ENCODE measurements at places on chromosomes 12 and 14.

- no peak for DNase-seq
Measured at GRCh38 chr12:65787056-65787865, 37.0 kb upstream of the HMGA2 start.

DNA sequence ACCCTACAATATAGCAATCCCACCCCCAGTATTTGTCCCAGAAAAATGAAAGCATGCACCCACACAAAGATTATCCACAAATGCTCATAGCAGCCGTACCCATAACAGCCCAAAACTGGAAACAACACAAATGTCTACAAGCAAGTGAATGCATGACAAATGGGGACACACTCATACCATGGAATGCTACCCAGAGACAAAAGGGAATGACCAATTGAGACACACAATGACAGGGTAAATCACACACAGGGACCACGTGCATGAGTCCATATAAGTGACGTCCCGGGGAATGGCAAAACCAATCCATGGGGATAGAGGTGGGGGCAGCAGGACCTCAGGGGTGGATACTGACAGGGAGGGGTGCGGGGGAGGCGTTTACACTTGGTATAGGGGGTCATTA, 33.4 kb downstream of the SCARB1 start:
- DNase-seq = no peak

GRCh38 chr12:40104461-40105264, 1.2 kb downstream of the SLC2A13 start:
- no peak for DNase-seq

GRCh38 chr14:63860146-63860545, 7.3 kb downstream of the SYNE2 start:
- DNase-seq = no peak

- peak; percentile 60 for DNase-seq
Measured at GRCh38 chr14:42224053-42224888, 617.6 kb downstream of the LRFN5 start.

DNA sequence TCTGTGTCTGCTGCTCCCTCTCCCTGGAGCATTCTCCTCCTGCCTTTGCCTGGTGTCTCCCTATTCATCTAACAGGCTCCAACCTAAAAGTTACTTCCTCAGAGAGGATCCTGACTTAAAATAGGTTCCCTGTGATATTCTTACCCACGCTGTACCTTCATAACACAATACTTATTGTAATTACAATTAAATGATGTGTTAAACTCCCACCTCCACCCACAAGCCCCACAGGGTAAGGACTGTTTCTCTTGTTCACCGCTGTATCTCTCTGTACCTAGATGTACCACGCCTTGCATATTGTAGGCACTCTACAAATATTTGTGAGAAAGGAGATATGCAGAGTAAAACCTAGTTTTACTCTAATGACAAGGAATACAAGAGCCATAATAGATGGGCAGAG, 5.0 kb downstream of the HEBP1 start:
- DNase-seq = no peak

DNA sequence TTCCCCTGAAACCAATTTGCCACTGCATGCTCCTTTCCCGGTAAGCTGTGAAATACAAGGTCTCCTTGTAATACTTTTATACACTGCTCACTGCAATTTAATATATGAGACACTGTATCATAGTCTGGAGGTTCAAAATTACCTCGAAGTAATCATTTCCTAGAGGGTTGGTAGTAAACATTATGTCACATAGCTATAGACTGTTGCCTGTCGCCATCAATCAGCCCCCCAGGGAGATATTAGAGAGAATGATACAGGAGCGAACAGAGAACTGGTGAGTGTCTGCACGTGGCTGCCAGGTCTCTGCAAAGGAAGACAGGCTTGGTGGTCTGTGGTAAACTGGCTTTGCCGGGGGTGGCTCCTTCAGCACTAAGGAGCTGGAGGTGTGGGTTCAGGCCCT, 165.5 kb upstream of the WSCD2 start:
- DNase-seq = no peak

- no peak for DNase-seq
Measured at GRCh38 chr12:39378341-39378740, 64.6 kb downstream of the KIF21A start.

DNA sequence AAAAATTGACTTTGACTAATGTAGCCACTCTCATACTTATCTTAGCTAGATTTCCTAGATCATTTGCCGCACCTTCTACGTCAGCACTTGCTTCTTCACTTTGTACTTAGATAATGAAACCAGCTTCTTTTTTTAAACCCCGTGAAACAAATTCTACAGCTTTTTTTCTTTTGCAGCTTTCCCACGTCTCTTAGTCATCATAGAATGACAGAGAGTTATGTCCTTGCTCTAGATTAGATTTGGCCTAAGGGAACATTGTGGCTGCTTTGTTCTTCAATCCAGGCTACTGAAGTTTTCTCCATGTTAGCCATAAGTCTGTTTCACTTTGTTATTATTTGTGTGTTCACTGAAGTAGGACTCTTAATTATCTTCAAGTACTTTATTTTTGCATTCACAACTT, 94.9 kb downstream of the SLCO1A2 start:
- no peak for DNase-seq

- DNase-seq = no peak
Measured at GRCh38 chr14:26867171-26867757, 269.4 kb upstream of the NOVA1 start.

DNA sequence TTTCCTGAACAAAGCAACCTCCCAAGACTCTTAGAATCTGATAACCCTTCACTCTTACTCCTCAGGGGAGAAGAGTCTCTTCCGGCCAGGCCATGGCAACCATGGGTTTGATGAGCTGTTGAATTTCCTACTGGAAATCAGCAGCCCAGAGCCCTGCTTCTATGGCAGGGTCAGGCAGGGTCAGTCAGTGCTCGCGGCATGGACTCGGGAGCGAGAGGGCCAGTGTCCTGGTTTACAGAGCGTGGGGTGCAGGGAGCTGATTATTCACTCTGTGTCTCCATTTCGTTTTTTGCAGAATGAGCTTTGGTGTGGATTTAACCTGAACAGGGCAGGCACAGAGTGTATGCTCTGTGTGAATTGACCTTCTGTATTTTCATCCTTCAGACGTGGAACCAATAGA, 340.6 kb upstream of the SFSWAP start:
- no peak for DNase-seq

GRCh38 chr12:89622115-89622514, 86.5 kb downstream of the ATP2B1 start:
- no peak for DNase-seq

DNA sequence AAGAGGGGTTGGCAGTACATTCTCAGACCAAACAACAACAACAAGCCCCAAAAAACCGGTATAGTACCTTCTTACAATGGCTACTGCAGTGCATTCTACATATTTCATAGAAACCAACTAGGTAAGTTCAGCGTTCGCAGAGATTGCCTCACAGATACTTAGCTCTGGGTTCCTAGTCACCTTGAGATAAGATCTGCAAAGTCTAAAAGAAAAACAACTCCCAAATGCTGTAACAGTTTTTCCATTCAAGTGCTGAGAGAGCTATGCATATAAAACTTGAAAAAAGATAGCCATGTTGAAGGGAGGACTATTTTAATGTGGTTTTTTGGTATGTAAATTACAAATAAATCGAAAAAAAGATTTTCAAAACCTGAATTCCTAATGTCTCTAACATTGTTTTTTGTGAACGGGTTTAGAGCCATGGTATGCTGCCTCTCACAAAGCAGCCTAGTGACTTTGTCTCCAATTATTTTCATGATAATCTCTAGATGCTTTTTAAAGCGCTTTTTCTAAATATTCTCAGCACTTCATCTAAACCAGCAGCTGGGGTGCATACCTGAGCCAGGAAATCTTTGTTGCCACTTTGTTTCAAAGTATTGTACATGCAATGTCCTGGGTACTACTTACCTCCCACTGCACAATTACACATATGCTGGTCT, 56.6 kb upstream of the CRACR2A start:
- no peak for DNase-seq

- peak; percentile 86 for DNase-seq
Measured at GRCh38 chr12:12704593-12705230, 8.7 kb upstream of the GPR19 start.

- no peak for DNase-seq
Measured at GRCh38 chr12:104805186-104805585, 152.9 kb downstream of the SLC41A2 start.

DNA sequence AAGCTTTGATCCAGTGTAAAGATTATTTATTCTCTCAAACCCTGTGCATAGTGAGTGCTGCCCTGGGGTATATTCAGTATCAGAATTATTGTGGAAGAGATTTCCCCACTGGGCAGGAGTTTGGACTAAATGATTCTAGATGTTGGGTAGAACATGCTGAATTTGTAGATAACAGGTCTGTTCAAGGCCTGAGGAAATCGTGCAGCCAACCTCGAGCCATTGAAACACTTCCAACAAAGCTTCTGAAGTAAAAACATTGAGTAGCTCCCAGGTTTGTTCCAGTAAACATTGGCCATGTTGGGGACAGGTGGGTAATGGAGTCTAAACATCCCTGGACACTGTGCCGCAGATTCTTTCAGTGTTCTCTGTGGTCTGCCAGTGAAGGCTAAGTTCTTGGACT, 87.5 kb downstream of the LLPH start:
- DNase-seq = no peak

- no peak for DNase-seq
Measured at GRCh38 chr14:22010545-22011252, 337.1 kb upstream of the OR4E1 start.

DNA sequence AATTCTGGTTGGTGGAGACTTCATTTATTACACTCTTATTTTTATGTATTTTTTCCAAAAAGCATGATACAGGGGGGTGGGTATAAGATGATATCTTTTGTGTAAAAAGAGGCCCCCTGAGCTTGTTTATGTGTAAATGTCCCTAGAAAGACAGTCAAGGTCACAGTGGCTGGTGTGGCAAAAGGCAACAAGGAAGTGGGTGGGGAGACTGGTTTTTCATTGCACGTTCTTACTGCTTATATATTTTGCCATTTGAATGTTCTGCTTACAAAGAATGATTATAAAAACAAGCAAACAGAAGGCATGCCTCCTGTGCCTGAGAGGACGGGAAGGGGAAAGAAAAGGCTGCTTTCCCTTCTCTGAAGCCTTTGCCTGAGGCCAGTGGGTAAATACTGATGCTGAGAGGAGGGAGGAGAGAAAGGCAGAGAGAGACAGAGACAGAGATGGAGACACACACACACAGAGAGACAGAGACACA, 24.1 kb upstream of the ADIPOR2 start:
- no peak for DNase-seq

DNA sequence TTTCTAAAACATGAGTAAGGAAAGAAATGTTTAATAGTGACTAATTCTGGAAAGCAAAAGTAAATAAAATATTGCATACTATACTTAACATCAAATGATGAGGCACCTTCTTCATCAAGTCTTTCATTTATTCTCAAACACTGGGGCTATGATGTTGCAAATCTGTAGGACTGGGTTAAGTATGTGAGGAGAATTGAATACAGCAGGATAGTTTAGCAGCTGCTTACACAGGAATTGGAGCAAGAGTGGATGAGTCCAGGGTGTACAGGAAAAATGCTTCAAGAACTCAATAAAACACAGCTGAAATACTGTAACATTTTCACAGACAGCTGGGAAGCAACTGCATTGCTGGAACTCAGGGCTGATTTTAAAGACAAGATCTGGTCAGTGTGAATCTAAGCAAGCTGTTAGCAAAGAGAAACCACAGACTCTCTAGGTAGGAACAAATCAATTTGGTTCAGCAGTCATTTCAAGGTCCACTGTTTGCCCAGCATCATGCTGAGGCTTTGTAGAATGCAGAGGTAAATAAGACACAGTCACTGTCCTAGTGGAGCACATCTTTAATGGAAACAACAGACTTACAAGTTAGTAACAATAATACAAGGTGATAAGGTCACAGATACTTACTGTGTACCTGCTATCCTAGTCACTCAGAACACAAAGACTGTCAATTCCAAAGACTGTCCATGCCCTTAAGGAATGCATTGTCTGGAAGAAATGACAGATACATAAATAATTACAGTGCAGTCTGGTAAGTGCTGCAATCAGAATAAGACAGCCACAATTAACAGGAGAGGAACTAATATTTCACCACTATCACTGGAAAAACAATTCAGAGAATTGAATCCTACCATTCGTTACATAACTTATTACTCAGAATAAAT, 96.8 kb upstream of the DACT1 start:
- DNase-seq = no peak

DNA sequence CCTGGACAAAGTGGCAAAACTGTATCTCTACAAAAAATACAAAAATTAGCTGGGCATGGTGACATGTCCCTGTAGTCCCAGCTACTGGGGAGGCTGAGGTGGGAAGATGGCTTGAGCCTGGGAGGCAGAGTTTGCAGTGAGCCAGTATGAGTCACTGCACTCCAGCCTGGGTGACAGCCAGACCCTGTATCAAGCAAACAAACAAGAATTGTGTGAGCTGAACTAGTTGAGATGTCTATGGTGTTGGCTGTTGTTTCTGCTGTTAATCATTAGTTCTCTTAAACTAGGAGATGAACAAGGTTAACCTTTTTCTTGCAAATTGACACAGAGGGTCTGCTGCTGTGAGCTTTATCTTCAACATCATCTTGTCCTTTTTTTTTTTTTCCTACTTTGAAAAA, 23.6 kb downstream of the RASSF3 start:
- no peak for DNase-seq

DNA sequence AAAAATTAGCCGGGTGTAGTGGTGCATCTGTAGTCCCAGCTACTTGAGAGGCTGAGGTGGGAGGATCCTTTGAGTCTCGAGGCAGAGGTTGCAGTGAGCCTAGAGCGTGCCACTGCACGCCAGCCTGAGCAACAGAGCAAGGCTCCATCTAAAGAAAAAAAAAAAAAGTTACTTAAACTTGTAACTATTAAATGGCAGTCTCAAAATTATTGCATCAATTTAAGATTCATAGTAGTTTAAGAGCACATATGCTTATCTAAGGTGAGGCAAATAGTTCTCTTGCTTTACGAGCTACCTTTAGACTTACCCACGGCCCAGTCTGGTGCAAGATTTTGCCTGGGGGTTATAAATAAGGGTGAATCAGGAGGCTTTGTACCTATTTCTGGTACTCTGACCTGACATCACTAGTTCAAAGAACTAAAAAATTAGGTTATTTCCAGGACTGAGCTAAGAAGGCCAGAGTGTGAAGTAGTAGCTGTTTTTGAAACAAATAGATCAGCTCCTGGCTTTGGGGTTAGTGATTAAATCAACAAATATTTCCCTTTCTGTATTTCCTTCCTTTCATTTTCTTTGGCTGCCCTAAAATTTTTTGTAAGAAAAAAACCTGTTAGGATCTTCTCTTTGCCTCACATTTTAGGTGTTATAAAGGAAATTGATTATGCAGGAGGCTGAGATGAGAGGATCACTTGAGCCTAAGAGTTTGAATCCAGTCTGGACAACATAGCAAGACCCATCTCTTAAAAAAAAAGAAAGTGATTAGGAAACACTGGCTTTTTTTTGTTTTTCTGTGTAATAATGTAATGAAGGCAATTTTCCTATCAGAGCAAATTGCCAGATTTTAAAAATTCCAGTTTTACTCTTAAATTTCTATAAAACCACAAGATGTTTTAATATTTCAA, 3.6 kb downstream of the MGAT2 start:
- no peak for DNase-seq

DNA sequence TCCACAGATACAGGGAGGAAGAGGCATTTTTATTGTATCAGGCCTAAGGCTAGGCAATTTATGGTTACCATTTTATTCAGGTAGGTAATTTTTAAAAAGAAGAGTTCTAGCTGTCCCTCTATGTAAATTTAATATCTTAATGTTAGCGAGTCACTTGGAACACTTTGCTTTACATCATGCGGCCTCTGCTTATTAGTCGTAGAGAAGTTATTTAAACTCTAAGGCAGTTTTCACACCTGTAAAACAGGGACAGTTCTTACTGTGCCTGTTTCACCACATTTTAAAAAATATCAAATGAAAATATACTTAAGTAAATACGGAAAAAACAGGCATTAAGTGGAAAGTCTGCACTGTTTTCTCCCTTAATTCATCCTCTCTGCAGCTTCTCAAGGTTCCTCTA, 71.4 kb upstream of the POC1B start:
- DNase-seq = no peak

All from midbrain (tissue), 1 donor.